ENCODE measurements at places on chromosomes 12 and 14.
A peak's percentile ranks its signal among the peaks of the same experiment; 100 is the strongest.

DNA sequence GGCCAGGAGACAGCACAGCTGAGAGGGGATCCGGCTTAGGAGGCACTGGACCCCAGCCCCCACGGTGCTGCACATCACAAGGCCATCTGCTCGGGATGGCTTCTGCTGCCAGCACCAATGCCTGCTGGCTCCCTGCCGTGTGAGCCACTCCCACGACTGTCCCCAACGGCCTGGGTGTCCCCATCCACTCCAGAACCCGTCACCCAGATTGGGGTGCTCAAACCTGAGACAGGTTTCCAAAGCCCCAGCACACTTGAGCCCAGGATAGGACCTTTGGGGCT is 102.4 kb downstream of the RFLNA start:
- no peak for DNase-seq

DNA sequence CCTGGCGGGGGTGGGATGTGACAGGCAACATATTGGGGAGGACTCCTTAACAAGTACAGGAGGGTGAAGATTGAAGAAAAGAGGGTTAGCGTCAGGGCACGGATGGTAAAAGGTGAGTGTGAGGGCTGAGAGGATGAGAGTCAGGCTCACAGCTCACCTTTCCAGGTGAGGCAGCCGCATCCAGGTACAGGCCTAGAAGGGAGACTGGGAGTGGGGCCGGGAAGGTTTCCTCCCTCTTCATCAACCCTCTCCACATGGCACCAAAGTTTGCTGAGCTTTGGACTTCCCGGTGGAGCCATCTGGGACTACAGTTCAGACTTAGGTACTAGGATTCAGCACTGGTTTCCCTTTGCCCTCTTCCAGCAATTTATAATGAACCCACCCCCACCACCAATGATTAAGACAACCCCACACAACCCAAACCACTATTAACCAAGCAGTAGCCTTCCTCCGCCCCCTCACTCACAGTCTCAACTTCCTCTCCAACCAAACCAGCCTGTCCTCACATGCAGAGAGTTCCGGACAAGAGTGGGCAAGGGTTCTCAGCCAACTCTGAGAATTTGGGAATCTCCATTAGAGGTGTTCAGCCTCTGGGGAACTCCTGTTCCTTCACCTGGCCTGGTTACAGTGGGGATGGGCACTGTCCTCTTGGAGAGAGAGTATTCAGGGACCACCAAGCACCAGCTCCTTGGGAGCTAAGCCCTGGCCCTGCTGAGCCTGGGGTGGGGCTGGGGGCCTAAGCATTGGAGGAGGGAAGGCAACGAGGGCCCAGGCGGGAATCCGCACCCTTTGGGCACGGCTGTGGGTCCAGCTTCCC is 2.4 kb upstream of the HOXC4 start:
- DNase-seq, result no peak

- DNase-seq, result no peak
Observed at GRCh38 chr12:49131894-49132461, 783 bp upstream of the TUBA1B start.

GRCh38 chr14:66443785-66444184 is 42.4 kb upstream of the CCDC196 start:
- DNase-seq, result no peak

- peak; percentile 79 for DNase-seq
Observed at GRCh38 chr12:12379831-12380730, 23.2 kb downstream of the BORCS5 start.

- no peak for DNase-seq
Observed at GRCh38 chr14:54672688-54673087, 105.8 kb downstream of the SAMD4A start.

- no peak for DNase-seq
Observed at GRCh38 chr12:69023840-69024239, 90.9 kb upstream of the CPM start.

GRCh38 chr14:91511043-91511383 is 903 bp upstream of the PPP4R3A start:
- DNase-seq, result no peak

DNA sequence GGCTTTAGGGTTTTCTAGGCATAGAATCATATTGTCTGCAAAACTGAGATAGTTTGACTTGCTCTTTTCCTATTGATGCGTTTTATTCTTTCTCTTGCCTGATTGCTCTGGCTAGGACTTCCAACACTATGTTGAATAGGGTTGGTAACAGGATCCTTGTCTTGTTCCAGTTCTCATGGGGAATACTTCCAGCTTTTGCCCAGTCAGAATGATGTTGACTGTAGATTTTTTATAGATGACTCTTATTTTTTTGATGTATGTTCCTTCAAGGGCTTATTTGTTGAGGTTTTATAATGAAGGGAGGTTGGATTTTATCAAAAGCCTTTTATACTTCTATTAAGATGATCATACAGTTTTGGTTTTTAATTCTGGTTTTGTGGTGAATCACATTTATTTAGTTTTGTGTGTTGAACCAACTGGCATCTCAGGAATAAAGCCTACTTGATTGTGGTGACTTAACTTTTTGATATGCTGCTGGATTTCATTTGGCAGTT is 478.2 kb downstream of the TMEM117 start:
- no peak for DNase-seq

DNA sequence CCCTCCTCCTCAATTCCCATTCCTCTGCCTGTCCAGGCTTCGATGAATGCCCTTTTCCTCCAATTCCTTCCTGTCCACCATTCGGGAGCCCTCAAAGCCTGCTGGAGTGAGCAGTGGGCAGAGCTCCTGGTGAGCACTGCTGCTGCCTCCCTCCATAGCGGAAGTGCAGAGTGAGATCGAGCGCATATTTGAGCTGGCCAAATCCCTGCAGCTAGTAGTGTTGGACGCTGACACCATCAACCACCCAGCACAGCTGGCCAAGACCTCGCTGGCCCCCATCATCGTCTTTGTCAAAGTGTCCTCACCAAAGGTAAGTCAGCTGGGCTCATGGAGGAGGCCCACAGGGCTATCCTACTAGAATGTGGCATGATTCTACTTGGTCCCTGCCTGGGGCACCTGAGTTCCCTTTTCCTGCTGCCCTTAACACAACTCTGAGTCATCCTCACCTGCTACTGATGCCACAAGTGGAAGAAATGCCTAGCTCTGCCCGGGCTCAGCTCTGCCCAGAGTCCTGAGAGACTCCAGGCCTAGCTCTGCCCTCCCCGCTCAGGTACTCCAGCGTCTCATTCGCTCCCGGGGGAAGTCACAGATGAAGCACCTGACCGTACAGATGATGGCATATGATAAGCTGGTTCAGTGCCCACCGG is 8.0 kb downstream of the CACNB3 start:
- DNase-seq, result no peak

DNA sequence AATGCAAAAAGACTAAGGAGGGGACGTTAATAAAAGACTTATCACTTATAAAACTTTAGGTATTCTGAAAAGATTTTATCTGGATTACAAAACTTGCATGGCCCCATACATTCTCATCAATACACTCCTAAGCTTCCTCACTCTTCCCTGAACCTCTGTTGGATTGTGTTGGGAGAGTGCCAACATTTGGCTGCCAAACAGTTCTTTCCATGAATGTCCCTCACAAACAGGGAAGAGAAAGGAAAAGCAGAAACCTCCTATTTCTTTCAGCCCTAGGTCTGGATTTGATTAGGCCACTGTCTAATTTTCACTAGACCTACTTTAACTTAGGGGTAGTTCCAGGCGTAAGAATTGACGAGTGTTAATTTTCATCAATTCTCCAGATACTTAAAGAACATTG is 11.7 kb downstream of the PTHLH start:
- no peak for DNase-seq

DNA sequence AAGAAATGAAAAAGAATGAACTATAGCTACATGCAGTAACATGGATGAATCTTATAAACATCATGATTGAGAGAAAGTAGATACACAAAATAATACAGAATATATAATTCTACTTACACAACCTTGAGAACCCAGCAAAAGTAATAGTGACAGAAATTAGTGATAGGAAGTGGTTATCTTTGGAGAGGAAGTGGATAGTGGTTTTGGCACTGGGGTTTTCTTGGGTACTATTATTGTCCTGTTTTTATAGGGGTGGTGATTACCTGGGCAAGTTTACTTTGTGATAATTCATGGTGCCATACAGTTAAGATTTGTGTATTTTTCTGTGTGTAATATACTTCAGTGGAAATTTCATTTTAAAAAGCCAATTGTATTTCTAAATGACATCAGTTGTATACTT is 352.7 kb downstream of the AEBP2 start:
- peak; percentile 2 for DNase-seq

GRCh38 chr12:96335270-96335669 is 65.0 kb downstream of the CDK17 start:
- no peak for DNase-seq

DNA sequence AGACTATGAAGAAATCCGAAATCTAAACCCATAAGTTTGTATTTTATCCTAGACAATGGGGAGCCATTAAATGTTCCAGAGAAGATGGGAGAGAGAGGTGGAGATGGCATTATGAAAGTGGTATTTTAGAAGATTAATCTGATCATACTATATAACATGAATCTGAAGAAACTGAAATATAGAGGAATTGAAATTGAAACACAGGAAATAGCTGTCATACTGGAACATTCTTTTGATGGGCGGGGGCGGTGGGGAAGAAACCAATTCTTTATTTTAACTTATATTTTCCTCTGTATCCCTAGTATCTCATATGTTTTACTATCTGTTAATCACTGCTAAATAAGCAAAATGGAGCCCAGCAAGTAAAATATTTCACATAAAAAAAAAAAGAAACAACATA is 27.0 kb upstream of the FOXN3 start:
- no peak for DNase-seq

DNA sequence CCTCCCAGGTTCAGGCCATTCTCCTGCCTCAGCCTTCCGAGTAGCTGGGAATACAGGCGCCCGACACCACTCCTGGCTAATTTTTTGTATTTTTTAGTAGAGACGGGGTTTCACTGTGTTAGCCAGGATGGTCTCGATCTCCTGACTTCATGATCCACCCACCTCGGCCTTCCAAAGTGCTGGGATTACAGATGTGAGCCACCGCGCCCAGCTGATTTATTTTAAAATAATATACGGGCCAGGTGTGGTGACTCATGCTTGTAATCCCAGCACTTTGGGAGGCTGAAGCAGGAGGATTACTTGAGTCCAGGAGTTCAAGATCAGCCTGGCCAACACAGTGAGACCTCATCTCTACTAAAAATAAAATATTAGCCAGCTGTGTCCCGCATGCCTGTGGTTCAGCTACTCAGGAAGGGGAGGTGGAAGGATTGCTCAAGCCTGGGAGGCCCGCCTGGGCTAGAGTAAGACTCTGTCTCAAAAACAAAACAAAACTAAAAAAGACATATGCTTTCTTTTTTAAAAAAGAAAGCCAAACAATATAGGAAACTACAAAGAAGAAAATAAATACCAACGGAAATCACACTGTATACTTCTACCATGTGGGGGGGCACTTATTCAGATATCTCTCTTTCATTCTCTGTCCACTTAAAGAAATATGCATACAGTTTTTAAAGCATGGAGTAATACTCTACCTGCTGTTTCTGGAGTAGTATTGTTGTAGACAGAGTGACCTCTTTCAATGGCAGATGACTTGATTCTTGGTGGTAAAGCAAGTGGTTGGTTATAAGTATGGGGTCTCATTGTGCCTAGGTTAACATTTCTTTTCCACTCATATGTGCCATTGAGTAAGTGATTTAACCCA is 930 bp upstream of the MIA2 start:
- DNase-seq, result peak; percentile 14

GRCh38 chr14:89202413-89203190 is 214.4 kb downstream of the FOXN3 start:
- DNase-seq, result no peak
